ENCODE measurements at places on chromosomes 5 and 9.

DNA sequence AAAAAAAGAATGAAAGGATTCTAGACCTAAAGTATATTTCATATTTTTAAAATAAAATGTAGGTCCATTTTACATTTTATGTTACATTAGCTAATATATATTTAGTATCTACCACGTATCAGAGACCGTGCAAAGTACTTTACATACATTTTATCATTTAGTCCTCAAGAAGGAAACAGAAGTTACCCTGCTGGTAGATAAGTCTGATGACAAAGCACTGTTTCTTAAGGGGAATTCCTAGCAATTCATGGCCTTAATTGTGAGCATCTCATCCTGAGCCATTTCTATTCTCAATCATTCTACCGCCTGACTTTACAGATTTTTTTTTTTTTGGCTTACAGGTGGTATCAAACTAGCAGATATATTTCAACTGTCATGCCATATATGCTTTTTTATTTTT lies 367.7 kb downstream of the PRELID2 start:
- no peak for DNase-seq

GRCh38 chr9:37976714-37977477 lies 73.0 kb upstream of the SLC25A51 start:
- no peak for DNase-seq

GRCh38 chr5:14406554-14406849 lies 175.1 kb upstream of the OTULINL start:
- no peak for DNase-seq

DNA sequence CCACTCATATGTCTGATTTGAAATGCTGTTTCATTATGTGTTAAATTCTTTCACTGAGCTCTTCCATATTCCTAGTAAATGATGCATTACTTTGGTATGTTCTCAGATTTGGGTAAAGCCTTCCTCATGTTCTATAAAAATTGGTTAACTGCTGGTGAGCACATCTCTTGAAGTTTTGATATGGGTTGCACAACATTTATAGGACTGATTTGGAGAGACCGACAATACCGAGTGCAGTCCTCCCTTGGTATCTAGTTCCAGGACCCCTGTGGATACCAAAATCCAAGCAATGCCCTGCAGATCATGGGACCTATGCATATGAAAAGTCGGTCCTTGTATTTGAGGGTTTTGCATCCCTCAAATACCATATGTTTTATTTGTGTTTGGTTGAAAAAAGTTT lies 37.8 kb downstream of the WDR36 start:
- DNase-seq, result no peak

DNA sequence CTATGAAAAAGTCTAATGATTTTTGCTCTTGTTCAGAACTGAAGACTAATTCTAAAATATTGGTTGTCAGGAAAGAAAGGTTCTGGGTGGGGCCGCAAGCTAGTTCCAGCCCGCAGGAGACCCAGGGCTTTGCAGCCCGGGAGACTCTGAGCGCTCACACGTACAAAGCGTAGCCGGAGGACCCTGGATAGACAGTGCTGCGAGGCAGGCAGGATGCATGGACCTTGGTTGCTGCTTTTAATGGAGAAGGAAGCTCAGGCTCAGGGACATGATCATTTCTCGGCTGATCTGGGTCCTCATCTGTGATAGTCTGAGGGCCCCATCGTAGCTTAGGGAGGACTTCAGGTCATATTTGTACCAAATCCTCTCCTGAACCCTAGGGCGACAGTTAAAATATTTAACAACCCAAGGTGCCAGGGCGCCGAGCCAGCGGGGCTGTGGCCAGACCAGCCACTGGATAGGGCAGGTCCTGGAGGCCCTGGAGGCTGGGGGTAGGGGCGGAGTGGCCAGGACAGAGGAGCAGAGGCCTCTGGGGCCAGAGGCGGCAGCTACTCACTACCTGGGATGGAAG lies 70.1 kb upstream of the UNC5A start:
- no peak for DNase-seq

DNA sequence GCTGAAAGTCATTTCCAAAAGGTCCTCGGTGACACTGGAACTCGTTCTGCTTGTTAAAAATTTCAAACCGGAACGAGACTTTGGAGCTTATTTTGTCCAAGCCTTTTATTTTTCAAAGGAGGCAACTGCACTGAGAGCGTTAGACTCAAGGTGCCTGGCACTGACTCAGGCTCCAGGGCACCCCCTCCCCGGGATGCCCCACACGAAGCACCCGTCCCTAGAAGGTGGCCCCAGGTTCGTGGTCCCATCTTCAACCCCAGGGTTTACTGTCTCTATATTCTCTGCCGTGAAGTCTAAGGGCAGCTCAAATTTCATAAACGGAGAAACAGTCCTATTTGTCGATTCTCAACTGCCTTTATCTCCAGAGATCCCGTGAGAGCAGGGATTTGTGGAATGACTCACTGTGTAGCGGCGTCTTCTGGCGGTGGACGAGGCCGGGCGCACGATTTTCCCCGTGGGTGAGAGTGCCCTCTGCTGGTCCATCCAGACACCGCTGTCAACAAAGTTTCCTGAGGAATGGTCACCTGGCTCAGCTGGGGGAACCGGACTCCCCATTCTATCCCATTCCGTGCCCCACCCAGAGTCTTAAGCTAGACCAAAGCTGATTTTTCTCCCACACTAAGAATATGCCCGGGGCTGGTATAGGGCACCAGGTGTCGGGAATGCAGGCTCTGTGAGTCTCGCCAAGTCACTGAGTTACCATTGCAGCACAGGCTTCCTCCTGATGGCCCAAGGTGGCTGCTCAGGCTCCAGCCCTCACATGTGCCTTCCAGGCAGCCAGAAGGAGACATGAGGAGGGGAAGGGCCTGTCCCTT lies 27.1 kb upstream of the SLC6A19 start:
- DNase-seq, result peak; percentile 46

DNA sequence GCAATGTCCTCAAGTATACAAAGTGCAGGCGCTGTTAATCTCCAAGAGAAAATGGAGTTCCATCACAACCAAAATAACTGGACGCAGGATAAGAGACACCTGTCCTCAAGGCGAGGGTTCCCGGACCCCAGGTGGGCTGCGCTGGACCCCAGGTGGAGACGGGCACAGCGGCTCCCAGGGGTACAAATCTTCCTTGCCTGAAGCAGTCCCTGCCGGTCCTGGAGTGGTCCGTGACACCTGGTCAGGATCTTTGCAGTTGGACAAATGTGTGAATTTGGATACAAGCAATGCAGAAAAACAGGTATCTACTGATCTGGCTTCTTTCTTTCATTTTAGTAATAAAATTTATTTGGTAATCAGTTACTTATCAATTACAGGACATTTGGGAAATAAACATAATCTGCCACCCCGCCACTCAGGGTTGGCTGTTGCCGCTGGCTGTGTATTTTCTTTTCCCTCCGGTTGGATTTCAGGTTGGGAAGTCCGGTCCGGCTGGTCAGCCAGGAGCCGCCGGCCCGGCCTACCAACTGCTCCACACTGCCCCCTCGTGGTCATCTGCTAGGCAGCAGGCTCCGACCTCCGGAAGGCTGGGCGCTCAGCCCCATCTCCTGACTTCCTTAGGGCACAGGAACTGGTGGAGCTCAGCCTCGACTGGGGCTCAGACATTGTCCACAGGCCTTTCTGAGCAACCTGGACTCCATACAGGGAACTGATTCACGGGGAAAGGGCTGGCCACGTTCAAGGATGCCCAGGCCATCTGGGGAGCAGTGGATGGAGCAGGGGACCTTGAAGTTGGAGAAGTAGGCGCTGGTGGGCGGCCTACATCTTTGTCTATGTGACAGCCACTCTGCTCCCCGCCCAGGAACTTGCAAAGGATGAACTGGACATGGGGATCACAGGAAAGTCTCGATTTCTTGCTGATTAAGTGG lies 43.4 kb downstream of the NXNL2 start:
- DNase-seq, result peak; percentile 42

DNA sequence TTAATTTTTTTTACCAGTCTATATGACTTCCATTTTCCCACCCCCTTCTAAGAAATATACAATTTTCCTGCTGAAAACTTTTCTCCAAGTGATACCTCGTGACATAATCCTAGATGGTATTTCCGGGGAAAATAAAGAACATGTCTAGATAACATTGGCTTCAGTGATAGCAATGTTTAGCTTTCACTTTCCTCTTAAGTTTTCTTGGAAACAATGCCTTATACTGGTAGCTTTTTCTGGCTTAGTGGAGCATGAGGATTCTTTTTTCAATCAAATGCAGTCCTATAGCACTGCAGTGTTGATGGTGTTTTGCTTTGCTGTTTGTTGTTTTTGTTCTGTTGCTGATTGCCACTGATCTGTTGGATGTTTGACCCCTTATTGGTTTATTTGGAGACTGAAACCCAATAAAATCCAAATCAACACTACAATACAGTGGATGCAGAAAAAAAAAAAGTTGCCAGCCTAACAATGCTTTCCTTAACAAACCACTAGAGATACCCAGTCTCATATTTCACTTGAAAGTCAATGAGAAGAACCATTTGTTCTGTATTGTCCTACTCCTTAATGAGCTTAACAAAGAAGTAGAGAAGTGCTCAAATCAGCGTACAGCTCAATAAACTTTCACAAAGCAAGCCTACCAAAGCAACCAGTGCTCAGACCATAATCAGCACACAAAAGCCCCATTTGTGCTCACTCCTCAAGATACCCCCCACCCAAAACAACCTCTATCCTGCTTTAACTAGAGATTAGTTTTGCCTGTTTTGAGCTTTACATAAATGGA lies 74.2 kb upstream of the GRAMD2B start:
- no peak for DNase-seq

GRCh38 chr9:36725777-36726356 lies 153.2 kb downstream of the MELK start:
- DNase-seq, result no peak

DNA sequence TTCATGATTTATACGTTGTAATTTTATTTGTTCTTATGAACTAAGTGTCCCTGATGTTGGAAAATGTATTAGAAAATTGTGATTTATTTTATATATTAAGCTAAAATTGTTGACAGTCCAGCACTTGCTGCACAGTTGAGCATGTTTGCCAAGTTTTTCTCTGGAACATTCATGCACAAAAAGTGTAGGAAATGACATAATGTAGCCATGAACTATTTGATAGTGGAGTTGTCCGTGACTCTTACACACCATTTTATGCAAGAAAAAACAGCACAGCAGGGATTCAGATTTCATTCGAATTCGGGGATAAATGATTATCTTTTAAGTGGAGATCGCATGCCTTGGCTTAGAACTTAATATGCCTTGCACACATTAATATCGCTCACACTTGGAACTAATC lies 708.6 kb upstream of the WWC1 start:
- DNase-seq, result no peak

DNA sequence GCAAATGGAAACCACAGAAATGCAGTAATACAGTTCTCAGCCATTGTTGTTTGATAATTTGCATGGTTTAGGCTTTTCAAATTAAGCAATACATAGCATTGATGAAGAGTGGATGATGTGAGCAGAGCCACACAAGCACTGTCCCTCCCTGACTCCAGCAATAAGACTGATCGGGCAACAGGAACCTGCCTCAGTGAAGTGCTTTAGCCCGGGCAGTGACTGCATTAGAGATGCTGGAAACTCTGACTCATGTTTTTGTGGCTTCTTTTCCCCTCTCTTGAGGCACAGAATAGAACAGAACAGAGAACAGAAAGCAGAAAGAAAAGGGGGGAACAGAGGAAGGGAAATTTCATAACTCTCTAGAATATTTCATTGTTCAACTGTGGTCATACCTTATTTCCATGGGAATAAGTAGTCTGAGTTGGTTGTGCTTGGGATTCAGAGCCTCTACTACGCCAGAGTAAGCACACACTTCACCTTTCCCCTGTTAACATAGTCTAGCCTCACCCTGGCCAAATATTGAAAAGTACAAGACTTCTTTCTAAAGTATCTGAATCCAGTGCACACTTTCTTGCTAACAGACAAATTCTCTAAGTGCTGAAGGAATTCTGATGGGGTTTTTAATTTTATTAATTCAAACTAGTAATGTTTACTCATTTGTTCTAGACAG lies 164.8 kb upstream of the VCAN start:
- DNase-seq, result no peak

DNA sequence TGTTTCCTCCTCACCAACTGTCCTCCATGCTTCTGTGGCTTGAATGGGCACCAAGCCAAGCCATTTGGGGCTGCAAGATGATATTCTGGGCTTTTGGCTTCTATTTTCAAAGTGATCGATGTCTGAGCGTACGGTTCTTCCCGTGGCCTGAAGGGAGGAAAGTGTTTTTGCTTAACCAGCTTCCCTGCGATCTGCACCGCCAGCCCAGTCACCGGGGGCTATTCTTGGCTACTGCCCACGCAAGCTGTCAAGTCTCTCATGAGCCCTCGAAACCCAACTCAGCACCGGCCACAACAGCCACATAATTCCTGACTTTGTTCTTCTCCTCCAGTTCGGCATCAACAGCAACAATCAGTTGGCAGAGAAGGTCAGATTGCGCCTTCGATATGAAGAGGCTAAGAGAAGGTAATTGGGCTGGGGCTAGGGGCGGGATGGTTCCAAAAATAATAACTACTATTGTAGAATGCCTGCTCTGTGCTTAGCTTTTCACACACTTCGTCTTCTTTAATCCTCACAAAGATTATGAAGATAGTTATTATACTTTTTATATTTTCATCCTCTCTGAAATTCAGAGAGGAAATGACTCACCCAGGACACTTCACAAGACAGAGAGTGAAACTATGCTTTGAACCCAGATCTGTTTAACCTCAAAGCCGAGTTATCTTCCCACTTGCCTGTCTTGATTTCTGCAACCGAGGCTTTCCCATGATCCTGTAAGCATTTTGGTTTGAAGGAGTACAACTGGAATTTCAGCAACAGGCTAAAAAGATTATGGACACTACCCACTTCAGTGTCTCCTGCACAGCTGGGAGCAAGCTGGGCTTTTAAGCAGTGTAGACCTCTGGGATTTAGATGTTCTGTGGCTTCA lies 76.4 kb upstream of the RARS1 start:
- DNase-seq, result peak; percentile 8

DNA sequence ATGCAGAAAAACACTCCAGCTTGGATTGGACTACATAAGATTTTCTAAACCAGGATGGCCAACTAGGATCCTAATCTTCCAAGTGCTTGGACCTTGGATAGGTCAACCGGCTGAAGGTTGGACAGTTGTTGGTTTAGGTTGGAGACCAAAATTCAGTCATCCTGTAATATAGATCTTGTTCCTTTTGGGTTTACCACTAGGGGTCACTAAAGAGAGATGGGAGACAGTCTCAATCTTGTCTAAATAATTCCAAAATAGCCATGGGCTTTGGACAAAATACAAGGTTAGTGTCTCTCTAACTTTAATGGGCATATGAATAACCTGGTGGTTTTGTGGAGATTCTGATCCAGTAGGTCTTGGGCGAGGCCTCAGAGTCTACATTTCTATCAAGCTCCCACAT lies 148.7 kb upstream of the ERCC6L2 start:
- DNase-seq, result no peak

DNA sequence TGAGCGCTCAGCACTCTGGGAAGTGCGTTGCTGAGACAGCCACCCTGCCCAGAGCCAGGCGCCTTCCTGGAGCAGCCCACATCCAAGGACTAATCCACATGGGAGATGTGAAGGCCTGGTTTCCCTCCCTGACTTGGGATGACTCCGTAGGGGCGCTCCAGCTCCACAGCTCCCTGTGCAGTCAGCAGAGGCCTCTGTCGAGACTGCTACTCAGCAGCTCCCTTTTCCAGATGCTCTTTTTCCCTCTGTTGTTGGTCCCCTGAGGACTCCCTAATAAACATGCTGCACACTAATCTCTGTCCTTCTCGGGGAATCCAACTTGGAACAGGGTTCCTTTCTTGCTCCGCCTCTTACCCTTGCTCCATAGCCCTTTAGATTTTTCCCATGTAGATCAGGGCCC lies 237.3 kb downstream of the ZSWIM6 start:
- no peak for DNase-seq
